ENCODE measurements at places on chromosomes 6 and 20.

- DNase-seq = peak; percentile 5
These were observed 128.2 kb upstream of the PTPN1 start for GRCh38 chr20:50381771-50382593.

GRCh38 chr20:43183536-43184070 is 6.1 kb downstream of the PTPRT start:
- DNase-seq = no peak

- no peak for DNase-seq
These were observed 1.8 kb downstream of the RBCK1 start for GRCh38 chr20:409697-410559.

GRCh38 chr6:27237089-27237803 is 10.3 kb upstream of the PRSS16 start:
- peak; percentile 7 for DNase-seq

- DNase-seq = no peak
These were observed 8.9 kb upstream of the DDR1 start for GRCh38 chr6:30875244-30876038.

DNA sequence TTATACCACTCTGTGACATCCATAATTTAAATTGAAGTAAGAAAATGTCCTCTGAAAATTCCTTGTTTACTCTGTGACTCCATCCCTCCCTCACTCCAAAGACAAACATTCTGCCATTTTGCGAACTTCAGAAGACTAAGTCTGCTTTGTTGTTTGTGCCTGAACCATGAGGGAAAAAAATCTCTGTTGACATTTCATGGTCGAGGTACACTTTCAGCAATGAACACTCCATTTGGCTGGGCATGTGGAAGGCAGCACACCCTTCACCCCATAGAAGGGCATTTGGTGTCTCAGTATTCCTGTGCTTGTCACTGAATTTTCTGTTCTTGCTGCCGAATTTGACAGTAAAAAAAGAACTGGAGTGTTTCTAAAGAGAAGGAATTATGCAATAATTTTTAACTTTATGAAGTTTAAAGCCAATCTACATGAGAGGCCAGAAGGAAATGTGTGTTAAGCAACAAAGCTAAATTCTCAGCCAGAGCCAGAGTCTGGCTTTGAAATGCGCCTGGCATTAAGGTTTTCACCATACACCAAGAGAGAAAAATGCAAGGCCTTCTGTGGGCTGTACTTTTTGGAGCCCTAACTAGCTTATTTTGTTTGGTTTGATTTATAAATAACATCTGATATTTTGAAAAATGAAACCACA is 4.7 kb upstream of the PBOV1 start:
- DNase-seq = no peak

- DNase-seq = no peak
These were observed 11.8 kb downstream of the TMEM14B start for GRCh38 chr6:10759312-10759839.

DNA sequence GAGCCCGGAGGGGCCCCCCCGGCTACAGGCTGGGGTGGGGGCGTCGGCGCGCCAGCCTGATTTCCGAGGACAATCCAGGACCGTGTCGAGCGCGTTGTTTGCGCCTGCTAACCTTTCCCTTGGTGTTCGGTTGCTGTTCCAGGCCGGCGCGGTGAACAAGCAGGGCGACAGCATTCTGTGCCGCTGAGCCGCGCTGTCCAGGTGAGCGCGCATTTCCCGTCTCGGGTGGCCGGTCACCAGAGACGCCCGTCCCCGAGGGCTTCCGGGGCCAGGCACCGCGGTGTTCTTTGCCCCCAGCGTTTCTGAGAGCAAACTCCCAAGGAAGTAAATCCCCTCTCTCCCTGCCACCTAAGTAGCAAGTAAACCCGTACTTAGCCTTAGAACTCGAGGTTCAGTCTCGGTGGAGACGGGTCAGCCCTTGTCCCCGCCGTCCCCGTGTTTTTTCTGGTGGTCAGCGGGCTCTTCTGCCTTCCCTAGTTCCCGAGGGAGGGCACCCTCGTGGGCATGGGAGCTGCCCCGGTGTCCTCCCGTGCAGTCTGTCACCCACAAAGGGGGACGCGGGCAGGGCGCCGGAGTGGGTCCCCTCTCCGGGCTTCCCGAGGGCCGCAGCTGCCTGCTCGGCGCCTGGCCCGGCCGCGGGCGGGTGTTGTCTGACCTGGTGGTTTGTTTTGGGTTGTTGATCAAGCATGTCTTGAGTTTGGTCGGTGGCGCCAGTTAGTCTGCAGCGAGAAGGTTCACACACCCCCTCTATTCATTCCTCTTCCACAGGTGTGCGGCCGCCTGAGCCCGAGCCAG is 1.5 kb downstream of the ID4 start:
- no peak for DNase-seq

- DNase-seq = no peak
These were observed 279.6 kb upstream of the JAG1 start for GRCh38 chr20:10953437-10953836.

GRCh38 chr6:128463942-128464341 is 56.5 kb downstream of the PTPRK start:
- no peak for DNase-seq

DNA sequence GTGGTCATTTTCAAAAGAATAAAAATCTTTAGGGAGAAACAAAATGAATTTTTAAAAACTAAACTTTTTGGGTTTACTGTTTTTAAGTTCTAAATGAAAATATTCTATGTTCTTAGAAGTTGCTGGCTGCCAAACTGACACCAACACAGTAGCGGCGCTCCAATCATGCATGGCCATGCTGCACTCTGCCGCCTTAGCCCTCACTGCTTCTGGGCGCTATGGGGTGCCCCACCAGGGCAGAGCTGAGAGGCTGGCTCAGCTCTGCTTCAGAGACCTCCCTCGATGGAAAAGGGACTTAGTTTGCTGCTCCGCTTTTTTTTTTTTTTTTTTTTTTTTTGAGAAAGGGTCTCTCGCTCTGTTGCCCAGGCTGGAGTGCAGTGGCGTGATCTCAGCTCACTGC is 20.9 kb downstream of the EZR start:
- DNase-seq = no peak

GRCh38 chr6:53119349-53119748 is 29.3 kb downstream of the GCM1 start:
- DNase-seq = no peak

DNA sequence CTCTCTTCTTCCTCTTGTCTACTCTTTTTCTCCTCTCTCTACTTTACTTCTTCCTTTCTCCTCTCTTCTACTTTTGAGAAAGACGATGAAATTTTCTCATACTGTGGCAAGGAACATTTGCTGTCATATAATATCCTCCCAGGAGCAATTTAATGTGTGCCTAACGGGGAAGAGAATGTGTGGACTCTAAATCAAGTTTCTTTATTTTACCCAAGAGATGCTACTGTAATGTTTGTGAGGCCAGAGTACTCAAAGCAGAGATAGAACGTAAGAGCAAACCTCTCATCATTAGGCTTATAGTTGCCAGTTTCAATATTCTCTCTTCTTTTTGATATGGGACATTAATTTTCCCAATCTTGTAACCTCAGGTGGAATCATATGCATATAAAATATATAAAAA is 801.4 kb downstream of the BCKDHB start:
- DNase-seq = no peak

DNA sequence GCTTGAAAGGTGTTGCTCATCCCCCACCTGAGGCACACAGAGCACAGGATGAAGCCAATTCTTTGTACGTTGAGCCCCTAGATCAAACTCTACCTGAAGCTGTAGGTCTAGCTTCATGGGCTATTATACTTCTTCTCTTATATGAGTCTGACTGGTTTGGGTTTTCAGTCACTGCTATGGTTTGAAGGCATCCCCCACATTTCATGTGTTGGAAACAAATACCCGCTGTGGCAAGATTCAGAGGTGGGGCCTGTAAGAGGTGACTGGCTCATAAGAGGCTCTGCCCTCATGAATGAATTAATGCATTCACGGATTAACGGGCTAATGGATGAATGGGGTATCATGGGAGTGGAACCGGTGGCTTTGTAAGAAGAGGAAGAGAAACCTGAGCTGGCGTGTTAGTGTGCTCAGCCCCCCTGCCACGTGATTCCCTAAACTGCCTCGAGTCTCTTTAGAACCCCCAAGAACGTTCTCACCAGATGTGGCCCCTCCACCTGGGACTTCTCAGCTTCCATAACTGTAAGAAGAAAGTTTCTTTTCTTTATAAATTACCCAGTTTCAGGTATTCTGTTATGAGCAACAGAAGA is 39.2 kb downstream of the PREX1 start:
- no peak for DNase-seq

DNA sequence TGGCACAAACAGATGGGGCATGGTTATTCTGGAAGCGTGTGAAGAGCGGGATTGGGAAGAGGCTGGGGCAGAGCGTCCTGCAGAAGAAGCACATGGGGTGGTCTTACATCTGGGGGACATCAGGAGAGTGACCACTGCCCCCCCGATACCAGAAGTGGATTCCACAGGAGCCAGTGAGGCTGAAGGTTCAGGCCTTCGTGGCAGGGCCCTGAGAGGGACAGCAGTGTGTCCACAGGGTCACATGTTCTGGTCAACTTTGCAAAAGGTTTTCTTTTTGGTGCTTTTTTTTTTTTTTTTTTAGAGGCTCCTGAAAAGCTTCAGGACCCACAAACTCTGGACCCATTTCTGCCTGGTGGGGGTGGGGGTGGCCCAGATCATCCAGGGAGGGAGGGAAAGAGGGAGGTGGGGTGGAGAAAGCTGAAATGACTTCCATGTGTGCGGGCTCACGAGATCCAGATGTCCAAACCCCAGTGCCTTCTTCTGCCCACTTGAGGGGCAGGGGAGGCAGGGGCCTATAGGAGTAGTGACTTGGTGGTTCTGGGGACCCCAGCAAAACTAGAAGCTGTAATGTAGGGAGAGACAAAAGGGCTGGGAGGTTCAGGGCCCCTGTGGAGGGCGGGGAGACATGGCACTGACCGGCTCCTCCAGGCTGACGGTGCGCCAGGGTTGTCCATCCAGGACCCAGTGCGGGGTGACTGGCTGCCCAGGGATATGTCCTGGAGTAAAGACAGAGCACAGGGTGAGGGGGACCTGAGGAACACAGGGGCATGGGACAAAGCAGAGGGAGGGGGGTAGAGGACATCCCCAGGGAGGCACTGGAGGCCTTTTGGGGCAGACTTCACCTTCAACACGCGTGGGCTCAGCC is 2.7 kb downstream of the ADAM33 start:
- DNase-seq = no peak

- no peak for DNase-seq
These were observed 679 bp downstream of the ADGRF5 start for GRCh38 chr6:46921059-46921458.

GRCh38 chr6:163311830-163312229 is 102.7 kb upstream of the QKI start:
- no peak for DNase-seq

DNA sequence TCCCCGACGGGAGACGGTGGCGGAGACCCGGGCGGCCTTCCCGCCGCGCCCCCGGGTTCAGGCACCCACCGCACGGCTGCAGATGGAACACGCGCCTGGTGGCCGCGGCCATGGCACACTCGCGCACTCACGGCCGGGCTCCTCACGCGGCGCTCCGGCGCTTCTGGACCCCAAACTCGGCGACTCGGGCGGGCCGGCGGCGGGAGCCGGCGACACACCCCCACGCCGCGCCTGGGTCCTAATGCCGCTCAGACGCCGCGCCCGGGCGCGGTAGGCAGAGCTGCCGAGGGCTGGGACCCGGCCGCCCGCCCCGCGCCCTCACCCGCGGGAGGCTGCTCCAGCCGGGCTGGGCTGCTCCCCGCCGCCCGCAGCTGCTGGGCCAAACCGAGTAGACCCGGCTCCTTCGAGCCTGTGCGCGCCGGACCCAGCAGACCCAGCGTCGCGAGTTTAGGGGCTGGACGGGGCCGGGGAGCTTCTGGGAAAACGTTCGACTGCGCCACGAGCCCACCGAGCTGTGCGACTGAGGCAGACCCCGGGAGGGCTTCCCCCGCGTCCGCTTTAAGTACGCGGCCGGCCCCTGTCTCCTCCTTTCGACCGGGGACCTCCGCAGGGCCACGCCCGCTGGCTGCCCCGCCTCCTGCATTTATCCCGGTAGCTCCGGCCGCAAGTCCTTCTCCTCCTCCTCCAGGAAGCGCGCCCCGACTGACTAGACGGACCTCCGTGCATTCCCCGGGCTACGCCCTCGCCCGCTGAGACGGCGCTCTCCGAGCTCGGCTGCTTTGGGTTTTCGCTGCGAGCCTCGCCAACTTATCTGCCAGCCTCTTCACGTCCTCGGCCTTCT is at the start of gene SLC4A11:
SLC4A11 (minus strand) TSS at position 165 of the 841 bp plus-strand sequence; CDS start at position 112, 53 bp downstream.
- peak; percentile 19 for DNase-seq

DNA sequence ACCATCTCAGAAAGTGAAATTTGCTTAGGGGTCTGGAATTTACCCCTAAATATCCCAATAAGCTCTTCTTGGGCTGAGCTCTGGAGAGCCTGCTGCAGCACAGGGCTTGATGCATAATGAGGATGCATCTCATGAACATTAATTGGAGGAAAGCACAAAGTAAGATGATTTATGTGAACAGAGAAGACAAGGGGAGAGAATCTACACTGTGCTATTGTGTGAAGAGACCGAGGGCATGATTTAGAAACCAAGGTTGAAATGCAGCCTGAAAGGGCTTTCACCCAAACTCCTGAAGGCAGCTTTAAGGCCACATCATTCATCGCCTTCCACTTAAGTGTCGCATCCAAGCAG is 27.8 kb upstream of the GPR63 start:
- DNase-seq = no peak

- DNase-seq = no peak
These were observed 160.2 kb downstream of the MRPL14 start for GRCh38 chr6:43966853-43967718.

GRCh38 chr6:45896783-45897441 is 118.7 kb downstream of the CLIC5 start:
- DNase-seq = no peak

- no peak for DNase-seq
These were observed 88.2 kb downstream of the COL12A1 start for GRCh38 chr6:75117701-75118100.

- DNase-seq = no peak
These were observed 100.2 kb downstream of the PERP start for GRCh38 chr6:138007014-138007472.

DNA sequence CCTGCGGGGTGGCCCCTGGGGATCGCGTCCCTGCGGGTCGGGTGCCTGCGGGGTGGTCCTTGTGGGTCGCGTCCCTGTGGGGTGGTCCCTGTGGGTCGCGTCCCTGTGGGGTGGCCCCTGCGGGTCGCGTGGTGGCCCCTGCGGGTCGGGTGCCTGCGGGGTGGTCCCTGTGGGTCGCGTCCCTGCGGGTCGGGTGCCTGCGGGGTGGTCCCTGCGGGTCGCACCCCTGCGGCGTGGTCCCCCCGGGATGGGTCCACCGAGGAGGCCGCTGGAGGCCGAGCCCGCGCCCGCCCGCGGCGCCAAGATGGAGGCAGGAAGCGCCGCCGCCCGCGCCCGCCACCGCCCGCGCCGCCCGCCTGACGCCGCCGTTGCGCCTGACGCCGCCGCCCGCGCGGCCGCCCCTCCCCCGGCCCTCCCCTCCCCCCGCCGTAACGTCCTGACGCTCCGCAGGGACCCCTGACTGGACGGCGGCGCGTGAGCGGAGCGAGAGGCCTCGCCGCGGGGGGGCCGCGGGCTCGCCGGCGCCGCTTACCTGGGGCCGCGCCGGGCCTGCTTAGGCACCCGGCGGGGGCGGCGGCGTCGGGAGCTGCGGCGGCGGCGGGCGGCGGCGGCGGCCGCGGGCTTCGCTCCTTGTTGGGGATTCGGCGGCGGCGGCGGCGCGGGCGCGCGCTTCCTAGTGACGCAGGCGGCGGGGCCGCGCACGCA is at the start of gene GMEB2:
GMEB2 (minus strand) TSS at position 678 of the 705 bp plus-strand sequence. CDS start 7,704 bp downstream, outside the sequence.
- DNase-seq = peak; percentile 62

Measured in activated CD4-positive, alpha-beta T cell treated with anti-CD3 and anti-CD28 coated beads, Interleukin-2, amount 50 U/mL, for 4 hours (primary cell).